ENCODE measurements at places on chromosomes 1 and 21. TPM values are rescaled to one million over a fixed set of nuclear protein-coding genes. Genes with fewer than 3 reads are reported as not detected.

NPHS2 gene
- total RNA-seq: not detected

ATAD3C gene
- total RNA-seq: 0.87 TPM

TSPEAR gene
- not detected for total RNA-seq

PPM1J gene
- total RNA-seq: not detected

FABP3 gene
- not detected for total RNA-seq

EXTL1 gene
- total RNA-seq: not detected

LRRC53 gene
- total RNA-seq: not detected

IRF6 gene
- total RNA-seq: 1.7 TPM

OR2T11 gene
- not detected for total RNA-seq

DYNLT5 gene
- not detected for total RNA-seq

RIIAD1 gene
- not detected for total RNA-seq

LYST gene
- total RNA-seq: 64.9 TPM

NBPF3 gene
- 4.8 TPM for total RNA-seq

PCP4 gene
- total RNA-seq: not detected

OR2W3 gene
- not detected for total RNA-seq

EPHB2 gene
- total RNA-seq: 0.09 TPM

CYP4A22 gene
- not detected for total RNA-seq

EXO1 gene
- total RNA-seq: 46.3 TPM

NUF2 gene
- total RNA-seq: 64.9 TPM

UTS2 gene
- 0.73 TPM for total RNA-seq

Data from activated CD8-positive, alpha-beta memory T cell treated with anti-CD3 and anti-CD28 coated beads, Interleukin-2, amount 10 ng/mL, durations not matched to agents 7 days and 5 days (primary cell).